Esophagus muscularis mucosa (tissue), 4 donors: ENCODE measurements at places on chromosomes 1 and 21. TPM values are rescaled to one million over a fixed set of nuclear protein-coding genes. Genes with fewer than 3 reads are reported as not detected.

DNA sequence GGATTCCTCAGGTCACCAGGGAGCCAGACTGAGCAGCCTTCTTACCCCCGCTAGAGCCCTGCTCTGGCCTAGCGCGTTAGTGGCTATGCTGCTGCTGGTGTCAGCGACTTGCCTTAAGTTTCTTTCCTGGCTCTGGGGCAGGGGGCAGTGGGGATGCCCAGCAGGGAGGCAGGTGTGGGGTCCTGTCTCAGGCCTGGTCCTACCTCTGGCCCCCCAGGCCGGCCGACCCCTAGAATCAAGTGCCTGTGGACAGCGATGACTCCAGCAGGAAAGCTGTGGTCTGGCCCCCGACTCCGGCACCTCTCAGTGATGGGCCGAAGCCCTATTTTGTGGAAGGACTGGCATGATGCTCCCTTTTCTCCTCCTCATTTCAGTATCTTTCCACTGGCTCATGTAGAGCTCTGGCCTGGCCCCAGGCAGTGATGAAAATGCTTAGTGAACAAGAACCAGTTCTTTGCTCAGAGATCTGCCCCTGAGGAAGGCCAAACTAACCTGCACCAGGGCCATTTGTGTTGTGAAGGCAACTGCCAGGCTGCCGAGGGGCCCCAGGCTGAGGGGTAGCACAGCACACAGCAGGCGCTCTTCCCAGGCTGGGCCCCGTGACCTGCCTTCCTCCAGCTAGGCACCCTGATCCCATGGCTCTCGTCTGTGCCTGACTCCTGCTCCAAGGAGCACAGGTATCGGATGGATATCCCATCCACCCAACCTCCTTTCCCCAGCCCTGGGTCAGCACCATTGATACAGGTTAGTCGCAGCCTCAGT is 23.7 kb downstream of the MRPL37 start:
- H3K4me3 ChIP-seq: no peak overlapping the region
- H3K36me3 ChIP-seq: peaks cover 24% of the 10 kb centered on the region
- H3K27ac ChIP-seq: no peak overlapping the region
- no peaks in the 10 kb centered on the region for H3K27me3 ChIP-seq
- H3K4me1 ChIP-seq: peaks cover 41% of the 10 kb centered on the region

- no peak for DNase-seq
- H3K36me3 ChIP-seq: no peaks in the 10 kb centered on the region
- H3K4me3 ChIP-seq: no peak overlapping the region
- no peaks in the 10 kb centered on the region for H3K27me3 ChIP-seq
Observed at GRCh38 chr21:32886339-32886738, 114.8 kb upstream of the PAXBP1 start.

CAMSAP2 gene
- total RNA-seq: 36.5 TPM

LGR6 gene
- under 0.01 TPM for total RNA-seq

TMEM82 gene
- not detected for total RNA-seq
